ENCODE measurements at places on chromosomes 11 and 22.

DNA sequence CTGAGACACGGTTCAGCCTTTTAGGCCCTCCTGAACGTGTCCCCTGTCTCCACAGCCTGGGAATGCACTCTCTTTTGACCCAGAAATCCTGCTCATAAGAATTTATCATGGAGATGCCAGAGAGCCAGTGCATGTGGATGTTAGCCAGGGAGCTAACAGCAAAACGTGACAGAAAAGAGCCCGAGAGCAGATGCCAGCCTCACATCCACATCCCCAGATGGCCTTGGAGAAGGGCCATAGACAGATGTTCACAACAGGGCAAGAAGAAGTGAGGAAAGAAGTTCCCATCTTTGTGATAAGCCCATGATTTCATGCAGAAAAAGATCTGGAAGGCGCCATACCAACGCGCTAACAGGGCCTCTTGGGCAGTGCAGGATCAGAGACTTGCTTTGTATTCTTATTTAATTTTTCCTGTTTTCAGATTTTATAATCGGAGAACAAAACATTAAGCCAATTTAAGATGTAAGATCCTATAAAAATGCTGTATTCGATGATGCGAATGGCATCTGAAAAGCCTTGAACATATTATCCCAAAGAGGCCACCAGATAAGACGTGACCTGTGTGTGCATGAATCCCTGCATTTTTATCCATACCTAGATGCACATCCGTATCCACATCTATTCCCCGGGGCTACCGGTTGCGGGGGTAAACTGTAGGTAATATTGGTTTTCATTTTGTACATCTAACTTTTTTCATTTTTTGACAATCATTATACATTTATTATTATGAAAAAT lies 48.7 kb downstream of the IGLL5 start:
- DNase-seq: no peak

GRCh38 chr11:488062-488461 lies 19.0 kb downstream of the RNH1 start:
- peak; percentile 55 for DNase-seq

GRCh38 chr22:49900441-49901230 lies 17.6 kb downstream of the ALG12 start:
- peak; percentile 35 for DNase-seq

DNA sequence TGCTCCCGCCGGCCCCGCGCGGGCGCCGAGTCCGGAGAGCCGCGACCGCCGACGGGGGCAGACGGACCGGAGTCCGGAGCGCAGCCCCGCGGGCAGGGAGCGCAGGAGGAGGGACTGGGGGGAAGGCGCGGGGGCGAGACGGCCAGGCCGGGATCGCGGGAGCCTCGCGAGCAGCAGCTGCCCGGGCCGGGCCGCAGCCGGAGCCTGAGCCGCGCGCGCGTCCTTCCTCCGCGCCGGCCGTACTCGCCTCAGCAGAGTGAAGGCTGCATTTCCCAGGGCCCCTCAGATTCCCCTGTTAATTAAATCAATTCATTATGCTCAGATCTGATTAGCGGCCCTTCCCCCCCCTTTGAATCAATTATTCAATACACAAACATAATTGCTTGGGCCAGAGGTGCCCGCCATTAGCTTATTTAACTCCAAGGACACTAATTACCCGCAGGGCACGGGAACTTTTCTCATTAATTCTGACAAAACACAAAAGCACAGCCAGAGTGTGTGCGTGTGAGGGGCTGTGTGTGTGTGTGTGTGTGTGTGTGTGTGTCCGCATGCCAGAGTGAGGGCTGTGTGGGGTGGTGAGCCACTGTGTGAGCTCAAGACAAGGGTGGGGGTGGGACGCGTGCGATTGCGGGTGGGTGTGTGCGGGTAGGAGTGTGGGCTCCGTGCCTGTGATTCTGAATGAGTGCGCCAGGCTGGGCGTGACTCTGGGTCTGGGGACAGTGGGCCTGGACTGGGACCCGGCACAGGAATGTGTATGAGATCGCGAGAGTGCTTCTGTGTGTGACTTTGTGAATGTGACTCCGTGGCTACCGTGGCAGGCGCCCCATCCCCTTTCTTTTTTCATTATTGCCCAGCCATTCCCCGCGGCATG lies 5.1 kb upstream of the LMO1 start:
- no peak for DNase-seq

GRCh38 chr11:79813551-79813950 lies 372.7 kb upstream of the TENM4 start:
- DNase-seq: no peak

DNA sequence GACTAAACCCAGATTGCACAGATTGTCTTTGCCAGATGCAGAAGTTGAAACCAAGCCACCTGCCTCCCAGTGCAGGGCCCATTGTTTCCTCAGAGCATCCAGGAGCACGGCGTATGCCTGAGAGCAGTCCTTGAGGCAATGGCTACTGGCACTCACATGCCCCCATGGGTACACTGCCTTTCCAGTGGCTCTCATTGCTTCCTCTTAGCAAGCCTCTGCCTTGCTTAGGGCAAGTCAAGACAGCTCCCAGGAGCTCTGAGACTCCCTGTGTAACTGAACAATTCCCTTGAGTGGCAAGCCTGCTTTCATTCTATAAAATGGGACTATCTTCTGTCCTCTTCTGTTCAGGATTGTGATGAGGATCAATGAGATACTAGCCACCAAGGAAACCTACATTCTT lies 4.1 kb downstream of the SYTL2 start:
- DNase-seq: no peak

DNA sequence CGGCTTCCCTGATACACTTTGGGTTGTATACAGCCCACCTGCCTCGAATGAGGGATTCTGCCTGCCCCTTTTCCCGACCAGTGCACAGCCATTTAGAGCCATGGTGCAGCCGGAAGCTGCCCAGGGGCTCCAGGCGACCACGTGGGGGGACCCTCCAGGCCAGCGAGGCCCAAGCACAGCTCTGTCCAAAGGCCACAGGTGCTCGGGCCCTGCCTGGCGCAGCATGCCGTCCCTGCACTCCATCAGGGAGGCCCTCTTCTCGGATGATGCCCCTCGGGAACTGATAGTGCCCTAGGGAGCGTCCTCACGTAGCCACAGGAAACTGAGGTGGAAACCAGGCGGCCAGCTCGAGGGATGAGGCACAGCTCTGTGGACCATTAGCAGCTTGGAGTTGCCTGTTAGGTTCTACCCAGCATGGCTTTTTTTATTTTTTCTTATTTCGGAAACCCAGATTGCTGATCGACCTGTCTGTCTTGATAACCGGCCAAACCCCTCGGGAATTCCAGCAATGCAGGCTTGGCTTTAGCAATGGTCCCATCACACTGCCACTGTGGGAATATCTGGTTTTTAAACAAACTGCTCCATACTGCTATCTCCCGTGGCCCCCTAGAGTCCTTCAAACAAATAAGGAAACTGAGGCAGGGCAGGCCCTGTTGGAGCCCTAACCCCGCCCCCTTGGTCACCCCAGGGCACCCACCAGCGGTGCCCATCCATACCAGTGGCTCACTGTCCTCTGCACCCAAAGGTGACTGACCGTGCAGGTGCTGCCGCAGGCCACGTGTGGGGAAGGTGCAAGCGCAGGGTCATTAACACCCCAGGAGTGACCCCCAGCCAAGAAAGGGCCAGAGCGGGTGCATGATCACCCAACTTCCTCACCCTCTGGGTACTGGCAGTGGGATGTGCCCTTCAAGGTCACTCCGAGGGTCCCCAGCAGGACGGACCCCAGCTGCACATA lies 8.0 kb downstream of the ANO1 start:
- DNase-seq: no peak

DNA sequence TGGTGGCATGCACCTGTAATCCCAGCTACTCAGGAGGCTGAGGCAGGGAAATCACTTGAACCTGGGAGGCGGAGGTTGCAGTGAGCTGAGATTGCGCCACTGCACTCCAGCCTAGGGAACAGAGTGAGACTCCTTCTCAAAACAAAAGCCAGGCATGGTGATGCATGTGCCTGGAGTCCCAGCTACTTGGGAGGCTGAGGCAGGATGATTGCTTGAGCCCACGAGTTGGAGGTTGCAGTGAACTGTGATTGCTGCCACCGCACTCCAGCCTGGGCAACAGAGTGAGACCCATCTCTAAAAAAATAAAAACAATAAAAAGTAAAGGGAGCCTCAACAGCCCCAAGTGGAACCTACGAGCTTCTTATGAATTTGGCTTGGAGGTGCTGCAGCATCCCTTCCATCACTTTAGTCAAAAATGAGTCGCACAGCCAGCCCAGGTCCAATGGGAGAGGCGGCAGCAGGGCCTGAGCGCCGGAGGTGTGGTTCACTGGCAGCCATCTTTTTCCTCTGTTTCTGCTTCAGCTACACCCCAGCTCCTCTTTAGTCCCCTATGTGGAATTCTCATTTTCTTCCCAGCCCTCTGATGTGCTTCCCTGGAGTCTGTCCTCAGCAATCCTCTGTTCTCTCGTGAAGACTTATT lies 29.2 kb upstream of the GCAT start:
- no peak for DNase-seq

DNA sequence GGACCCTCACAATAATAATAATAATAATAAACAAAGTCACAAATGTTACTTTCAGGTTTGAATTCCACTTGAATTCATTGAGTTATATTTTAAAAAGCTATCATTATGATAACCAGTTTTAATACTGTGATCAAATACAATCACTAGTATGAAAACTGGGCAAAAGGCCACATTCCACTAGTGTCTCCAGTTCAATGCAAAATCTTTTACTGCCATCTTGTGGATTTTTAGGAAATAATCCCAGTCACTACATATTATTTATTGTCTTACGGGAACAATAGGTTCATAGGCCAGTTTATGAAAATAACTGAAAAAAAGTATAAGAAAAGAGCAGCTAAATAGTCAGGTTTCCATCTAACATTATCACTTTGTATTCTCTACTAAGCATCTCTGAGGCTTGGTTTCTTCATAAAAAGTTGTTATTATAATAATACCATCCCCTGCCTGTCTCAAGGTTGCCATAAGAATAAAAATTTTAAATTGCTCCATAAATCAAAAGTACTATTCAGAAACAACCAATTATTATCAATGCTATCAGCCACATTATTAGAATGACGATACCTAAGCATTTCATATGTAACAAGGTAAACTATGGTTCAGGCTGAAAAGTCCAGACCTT lies 533.9 kb upstream of the CCDC90B start:
- DNase-seq: no peak

GRCh38 chr11:6393989-6394670 lies 3.9 kb downstream of the SMPD1 start:
- DNase-seq: no peak

DNA sequence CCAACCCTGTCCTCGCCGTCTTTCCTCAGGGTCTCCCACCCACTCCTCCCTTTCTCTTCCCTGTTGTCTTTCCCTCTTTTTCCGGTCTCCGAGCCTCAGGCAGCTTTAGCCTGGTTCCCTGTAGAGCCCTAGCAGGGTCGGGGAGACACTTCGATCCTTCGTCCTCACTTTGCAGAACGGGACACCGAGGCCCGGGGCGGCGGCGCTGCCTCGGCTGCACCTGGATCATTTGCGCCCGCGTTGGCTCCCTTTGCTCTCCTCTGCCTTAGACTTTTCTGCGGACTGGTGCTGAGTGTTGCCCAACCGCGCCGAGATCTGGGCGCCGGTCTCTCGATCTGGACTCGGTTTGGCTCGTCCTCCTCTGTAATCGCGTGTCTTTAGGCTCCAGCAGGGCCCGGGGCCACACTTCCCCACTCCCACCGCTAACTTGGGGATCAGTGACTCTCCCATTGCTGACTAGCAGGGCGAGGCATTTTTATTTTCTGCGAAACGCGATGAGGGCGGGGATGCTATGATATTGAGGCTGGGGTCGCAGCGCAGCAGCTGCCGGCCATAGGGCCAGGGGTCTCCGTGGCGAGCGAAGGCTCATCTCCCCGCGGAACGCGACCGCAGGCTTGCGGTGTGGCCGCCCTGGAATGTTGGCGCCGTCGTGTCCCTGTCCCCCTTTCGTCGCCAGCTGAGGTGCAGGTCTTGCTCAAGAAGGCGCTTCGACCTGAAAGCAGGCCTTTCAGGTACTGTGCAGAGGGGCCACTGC lies 1.6 kb upstream of the E2F8 start:
- DNase-seq: peak; percentile 50

GRCh38 chr22:46815896-46816731 lies 53.7 kb downstream of the TBC1D22A start:
- DNase-seq: no peak

GRCh38 chr11:96481204-96481603 lies 91.4 kb downstream of the JRKL start:
- no peak for DNase-seq

GRCh38 chr22:41856469-41856868 lies 23.6 kb downstream of the SREBF2 start:
- DNase-seq: no peak

DNA sequence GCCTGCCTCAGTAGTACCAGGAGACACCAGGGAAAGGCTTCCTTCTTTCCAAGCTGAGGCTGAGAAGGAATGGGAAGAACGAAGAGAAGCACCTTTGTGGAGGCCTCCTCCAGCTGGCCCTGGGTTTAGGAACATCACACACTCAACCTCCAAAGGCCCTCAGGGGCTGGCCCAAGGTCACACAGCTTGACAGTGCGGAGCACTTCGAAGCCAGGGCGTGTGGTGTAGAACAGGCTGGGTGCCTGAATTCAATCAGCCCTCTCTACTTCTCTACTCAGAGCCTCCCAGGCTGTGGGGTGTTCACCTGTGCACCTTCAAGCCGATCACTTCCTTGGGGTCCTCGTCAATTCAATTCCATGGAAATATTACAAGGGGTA lies 727 bp upstream of the CSDC2 start:
- DNase-seq: no peak

- no peak for DNase-seq
Measured at GRCh38 chr11:128803011-128803410, 64.1 kb downstream of the KCNJ1 start.

DNA sequence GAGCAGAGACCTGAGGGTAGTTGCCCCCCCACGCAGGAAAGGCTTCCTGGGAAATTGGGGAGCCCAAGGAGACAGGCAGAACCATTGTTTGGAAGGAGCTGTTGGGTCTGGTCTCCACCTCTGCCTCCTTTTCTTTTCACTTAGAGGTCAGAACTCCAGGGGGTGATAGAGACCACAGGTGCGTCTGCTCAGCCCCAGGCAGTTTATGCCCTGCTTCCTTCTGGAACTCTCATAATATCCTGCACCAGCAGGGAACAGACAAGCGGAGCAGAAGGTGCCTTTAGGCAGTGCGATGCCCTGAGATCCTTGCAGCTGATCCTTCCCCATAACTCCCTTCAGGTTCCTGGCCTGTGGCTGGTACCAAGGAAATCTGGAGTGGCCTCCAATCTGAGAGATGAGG lies 120.2 kb downstream of the NECTIN1 start:
- DNase-seq: no peak

GRCh38 chr11:112481893-112482292 lies 221.2 kb upstream of the PLET1 start:
- DNase-seq: no peak

DNA sequence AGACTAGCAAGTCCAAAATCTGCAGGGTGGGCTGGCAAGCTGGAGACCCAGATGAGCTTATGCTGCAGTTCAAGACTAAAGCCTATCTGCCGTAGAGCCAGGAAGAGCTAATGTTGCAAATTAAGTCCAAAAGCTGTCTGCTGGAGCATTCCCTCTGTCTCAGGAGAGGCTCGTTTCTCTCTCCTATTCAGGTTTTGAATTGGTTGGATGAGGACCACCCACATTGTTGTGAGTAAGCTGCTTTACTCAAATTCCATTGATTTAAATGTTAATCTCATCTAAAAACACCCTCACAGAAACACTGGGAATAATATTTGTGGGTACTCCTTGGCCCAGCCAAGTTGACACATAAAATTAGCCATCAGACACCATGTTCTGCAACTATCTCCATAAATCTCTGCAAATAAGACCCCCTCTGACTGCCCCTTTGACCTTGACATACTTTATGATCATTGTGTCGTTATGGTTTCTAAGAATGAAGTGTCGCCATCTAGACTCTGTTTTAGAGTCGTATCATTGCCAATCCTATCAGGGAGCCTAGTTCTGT lies 16.8 kb upstream of the CUL5 start:
- DNase-seq: no peak

- peak; percentile 66 for DNase-seq
Measured at GRCh38 chr22:20957683-20958431, 9.2 kb upstream of the AIFM3 start.

Data from psoas muscle (tissue), 8 donors.